ENCODE measurements at places on chromosomes 1 and 21.

DNA sequence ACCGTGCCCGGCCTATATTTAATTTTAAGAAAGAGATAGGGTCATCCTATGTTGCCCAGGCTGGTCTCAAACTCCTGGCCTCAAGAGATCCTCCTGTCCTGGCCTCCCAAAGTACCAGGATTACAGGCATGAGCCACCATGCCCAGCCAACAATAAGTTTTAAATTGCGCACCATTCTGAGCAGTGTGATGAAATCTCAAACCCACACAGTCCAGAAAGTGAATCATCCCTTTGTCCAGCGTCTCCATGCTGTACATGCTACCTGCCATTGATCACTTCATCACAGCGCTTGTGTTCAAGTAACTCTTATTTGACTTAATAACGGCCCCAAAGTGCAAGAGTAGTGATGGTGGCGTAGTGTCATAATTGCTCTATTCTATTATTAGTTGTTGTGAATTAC, 75.4 kb downstream of the APP start:
- DNase-seq, result no peak

DNA sequence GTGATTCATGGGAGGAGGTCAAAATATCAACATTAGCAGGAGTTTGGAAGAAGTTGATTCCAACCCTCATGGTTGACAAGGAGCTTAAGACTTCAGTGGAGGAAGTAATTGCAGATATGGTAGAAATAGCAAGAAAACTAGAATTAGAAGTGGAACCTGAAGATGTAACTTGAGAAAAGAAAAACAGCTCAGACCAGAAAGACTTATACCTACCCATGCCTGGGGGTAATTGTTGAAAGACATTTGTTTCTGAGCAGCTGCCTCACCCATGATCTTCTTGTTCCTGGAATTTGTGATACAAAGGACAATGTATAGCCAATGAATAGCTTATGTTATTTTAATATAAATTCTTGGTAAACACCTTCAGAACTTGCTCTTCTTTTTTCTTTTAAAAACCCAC, 128.6 kb downstream of the LRIG2 start:
- no peak for DNase-seq

GRCh38 chr1:27383039-27383605, at the start of gene CD164L2:
Gene CD164L2 (minus strand): TSS chr1:27383333. CDS start chr1:27383239, 94 bp downstream.
- DNase-seq, result no peak

GRCh38 chr1:76303340-76303717, 228.8 kb downstream of the ST6GALNAC3 start:
- no peak for DNase-seq

DNA sequence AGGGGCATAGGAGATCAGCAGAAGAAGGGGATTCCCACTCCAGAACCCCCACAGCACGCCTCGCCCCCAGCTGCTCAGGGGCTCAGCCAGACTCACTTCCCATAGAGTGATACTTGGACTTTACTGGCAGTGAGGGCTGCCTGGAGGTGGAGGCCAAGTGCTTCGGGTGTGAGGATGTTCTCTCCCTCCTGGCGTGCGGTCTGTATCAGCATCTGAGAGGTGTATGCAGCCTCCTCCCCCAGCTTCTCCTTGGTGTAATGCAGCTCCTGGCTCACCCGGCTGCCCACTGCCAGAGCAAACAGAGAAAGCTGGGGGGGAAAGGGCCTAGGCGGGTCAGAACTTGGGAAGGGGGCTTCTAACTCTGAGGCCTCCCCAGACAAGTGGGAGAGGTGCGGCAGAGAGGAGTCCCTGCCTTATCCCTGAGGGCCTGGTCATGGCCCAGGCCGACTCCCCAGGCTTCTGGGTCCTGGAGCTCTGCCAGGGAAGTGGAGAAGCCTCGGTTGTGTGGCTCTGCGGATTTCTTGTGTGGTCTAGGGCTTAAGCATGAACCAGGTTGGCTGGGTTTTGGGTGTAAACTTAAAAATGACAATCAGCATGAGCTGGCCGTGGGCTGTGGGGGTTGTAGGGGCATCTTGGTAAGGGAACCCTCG, 10.9 kb downstream of the PTCH2 start:
- no peak for DNase-seq

- peak; percentile 33 for DNase-seq
Measured at GRCh38 chr1:212149566-212149965, 114.0 kb downstream of the DTL start.

- DNase-seq, result peak; percentile 83
Measured at GRCh38 chr1:37995751-37996345, 6.0 kb upstream of the SF3A3 start.

- peak; percentile 83 for DNase-seq
Measured at GRCh38 chr21:29287383-29287782, 11.3 kb upstream of the BACH1 start.

- no peak for DNase-seq
Measured at GRCh38 chr1:73218995-73219546, 936.7 kb upstream of the NEGR1 start.

DNA sequence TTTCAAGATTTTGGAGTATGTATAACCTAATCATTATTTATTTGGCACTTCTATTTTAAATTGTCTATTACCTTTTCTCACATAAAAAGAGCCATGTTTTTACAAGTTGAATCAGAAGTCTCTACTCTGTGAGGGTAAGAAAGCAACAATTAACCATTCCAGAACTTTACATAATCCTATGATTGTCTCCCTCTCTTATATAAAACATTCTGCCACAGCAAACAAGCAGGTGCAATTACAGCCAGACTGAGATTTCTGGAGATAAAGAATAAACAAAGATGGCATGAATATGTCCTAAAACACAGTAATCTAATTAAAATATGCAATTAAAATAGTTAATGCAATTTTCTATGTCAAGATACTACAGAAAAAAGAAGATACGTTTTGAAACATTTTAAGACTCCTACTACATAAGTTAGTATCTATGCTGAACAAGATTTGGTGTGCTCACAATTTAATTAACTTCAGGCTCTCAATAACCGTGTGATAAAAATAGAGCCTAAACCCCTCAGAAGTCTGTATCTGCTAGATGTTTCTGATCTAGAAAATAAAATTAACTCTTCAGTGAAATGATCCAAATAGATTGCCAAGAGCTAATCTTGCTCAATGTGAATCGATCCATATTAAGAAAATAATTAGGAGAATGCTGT, 13.7 kb upstream of the TMPRSS15 start:
- no peak for DNase-seq

DNA sequence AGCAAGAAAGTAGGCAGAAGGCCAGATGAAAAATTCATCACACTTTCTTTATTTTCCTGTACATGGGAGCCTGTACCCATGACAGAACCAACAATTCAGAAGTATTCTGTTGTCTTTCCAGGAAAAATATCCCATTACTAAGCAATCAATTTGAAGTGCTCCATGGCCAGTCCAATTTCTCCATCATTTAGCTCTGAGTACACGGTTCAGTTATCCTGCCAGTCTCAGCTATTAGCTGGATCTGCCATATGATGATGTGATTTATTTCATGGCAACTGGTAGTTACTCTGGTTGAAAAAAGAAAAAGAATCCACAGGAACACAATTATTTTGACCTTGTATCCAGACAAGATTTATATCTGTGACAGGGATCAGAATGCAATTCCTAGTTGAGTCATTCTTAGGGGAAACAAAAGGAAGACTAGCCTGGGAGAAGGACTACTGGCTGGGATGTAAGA, 70.6 kb upstream of the GORAB start:
- DNase-seq, result no peak

GRCh38 chr1:66532798-66533783, 862 bp upstream of the SGIP1 start:
- no peak for DNase-seq

DNA sequence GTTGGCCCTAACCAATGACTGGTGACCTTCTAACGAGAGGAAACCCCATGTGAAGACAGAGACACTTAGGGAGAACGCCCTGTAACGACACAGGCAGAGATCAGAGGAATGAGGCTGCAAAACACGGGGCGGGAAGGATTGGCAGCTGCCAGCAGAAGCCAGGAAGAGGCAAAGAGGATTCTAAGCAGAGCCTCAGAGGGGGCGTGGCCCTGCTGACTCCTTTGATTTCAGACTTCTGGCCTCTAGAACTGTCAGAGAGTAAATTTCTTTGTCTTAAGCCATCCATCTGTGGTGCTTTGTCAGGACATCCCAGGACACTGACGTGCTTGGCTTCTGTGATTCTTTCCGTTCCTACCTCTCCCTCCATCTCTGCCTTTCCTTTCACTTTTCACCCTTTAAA, 79.3 kb downstream of the SH3BGR start:
- no peak for DNase-seq
